ENCODE measurements at places on chromosomes 2 and 18. TPM values are rescaled to one million over a fixed set of nuclear protein-coding genes. Genes with fewer than 3 reads are reported as not detected.

Gene SNRNP27
- 76.0 TPM for total RNA-seq

Gene PAX3
- not detected for total RNA-seq

Gene RBFA
- total RNA-seq, result 33.1 TPM

Gene CEBPZOS
- total RNA-seq, result 20.6 TPM

Gene ERBB4
- total RNA-seq, result 0.88 TPM
